Stimulated activated CD4-positive, alpha-beta T cell treated with anti-CD3 and anti-CD28 coated beads, Interleukin-4, amount 100 ng/mL, for 48 hours (primary cell): ENCODE measurements at places on chromosomes 1 and 21.

DNA sequence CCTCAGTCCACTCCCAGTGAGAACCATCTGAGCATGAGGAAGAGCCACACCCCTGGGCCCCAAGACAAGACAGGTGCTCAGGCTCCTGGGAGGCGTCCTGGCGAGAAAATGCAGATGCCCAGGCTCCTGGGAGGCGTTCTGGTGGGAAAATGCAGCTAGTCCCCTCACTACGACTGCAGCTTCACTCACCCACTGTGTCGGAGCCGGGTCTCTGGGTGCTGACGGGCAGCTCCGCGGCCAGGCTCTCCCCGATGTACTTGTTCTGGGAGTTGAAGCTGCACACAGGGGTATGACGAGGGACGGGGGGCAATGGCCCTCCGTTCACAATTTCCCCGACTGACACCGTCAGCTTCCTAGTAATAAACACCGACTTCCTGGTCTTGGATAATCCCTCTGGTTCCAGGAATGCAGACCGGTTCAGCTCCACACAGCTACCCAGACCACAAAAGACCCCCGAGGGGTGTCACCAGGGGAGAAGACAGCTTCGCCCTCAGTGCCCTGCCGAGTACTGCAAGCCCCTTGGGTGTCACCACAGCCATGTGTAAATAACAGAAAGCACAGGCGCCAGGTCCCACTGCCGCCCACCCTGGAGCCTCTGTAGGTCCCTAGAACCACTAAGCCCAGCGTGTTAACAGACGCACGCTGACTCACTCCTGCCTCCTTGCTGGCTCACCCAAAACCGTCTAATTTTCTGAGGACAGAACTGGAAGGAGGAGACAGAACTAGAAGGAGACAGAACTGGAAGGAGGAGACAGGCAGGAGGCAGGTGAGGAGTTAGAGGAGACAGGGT lies 19.5 kb downstream of the MCM3AP start:
- DNase-seq: no peak

- peak; percentile 29 for DNase-seq
These were observed 5.8 kb downstream of the TTC13 start for GRCh38 chr1:230972855-230973271.

DNA sequence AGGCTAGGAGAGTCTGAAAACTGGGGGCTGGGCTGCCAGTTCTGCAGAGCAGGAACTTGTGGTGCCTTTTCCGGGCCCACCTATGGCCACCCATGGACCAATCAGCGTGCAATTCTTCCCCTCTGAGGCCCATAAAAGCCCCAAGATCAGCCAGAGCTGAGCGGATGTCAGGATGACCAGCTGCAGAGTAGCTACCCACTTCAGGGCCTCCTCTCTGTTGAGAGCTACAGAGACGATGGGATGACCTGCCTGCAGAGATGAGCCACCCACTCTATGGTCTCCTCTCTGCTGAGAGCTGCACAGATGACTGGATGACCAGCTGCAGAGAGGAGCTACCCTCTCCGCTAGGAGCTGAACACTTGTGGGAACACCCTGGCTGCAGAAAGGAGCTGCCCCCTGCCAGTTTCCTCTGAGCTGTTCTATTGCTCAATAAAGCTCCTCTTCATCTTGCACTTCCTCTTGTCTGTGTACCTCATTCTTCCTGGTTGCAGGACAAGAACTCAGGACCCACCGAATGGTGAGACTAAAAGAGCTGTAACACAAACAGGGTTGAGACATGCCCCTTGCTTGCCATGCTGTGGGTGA lies 12.8 kb upstream of the AADACL4 start:
- no peak for DNase-seq

GRCh38 chr1:196732526-196732925 lies 42.1 kb upstream of the CFHR3 start:
- DNase-seq: no peak

GRCh38 chr1:175009532-175009931 lies 9.8 kb downstream of the CACYBP start:
- no peak for DNase-seq

DNA sequence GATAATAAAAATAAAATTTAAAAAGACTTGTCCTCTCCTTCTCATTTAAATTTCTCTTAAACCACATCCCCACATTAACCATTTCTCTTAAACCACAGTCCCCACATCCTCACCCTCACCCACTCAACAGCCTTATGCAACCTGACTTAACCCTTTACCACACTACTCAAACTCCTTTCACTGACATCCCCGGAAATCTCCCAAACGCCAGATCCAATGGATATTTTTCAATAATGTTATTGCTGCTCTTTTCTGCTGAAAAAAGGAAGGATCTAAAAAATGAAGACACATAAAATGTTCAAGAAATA lies 54.2 kb upstream of the EEIG2 start:
- DNase-seq: no peak

DNA sequence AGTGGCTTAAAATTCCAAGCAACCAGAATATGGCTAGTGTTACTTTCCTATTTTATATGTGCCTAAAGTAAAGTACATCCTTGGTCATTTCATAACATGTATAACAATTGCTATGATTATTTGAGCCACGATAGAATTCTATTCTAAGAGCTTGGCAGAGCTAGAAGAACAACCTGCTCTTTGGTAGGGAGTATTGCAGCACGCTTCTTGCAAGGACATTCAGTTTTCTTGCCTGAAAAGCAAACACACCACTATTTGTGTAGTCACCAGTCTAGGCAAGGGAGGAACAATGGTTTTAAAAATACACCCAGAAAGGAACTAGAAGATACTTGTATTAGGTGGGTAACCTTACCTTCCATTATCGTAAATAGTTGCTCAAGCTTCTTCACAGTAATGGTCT lies 51.5 kb downstream of the CNST start:
- no peak for DNase-seq

DNA sequence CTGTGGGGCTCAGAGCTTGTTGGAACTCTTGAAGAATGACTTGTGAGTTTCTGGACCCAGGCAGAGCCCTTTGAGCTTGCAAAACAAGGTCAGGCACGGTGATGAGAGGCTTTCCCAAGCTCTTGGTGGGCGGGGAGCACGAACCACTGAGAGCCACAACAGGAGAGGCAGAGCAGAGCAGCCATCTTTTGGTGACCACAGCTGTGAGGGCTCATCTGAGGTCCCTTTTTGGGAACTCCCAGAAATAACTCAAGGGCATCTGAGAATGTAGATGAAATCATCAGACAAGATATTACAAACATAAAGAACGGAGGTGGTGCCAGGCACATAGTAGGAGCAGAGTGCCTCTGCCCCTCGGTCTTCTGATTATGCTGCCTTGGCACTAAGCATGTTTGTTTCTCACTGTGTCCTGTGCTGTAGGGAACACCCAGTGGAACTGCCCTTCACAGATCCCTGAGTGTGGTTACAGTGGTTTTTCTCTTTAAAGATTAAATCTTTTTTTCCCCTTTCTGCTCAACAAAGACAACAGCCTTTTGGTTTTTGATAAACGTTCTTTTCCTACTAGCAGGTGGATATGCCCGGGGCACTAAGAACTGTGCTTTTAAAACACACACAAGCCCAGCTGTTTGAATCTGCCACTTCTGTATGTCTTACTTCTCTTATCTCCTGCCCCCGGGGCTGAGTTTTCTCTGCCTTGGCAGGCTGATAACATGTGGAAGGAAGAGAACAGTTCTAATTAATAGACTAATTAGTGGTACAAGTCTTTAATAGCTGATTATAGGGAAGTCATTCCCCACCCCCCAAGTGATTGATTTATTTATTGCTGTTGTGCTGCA lies 37.7 kb downstream of the CD34 start:
- no peak for DNase-seq

DNA sequence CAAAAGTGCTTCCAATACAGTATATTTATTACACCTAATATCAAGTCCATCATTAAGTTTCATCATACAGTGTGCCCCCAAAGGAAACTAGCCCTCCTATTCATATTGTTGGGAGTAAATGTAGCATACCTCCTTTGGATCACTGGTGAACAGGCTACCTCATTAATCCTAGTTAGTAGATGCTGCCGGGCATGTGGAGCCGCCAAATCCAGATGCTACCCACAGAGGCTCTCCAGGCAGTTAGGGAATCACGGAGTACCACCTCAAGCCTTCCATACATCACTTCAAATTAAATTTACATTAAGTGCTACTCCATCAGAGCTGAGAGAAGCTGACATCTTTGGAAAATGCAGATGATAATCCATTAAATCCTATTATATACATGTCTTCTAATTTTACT lies 121.7 kb upstream of the FOXD3 start:
- no peak for DNase-seq
